ENCODE measurements at places on chromosomes 13 and 19.

- DNase-seq, result no peak
Measured at GRCh38 chr13:94947965-94948371, 235.6 kb upstream of the SOX21 start.

GRCh38 chr13:34347784-34348573, 530.0 kb downstream of the RFC3 start:
- no peak for DNase-seq

- DNase-seq, result no peak
Measured at GRCh38 chr13:51783428-51784094, 20.4 kb downstream of the DHRS12 start.

DNA sequence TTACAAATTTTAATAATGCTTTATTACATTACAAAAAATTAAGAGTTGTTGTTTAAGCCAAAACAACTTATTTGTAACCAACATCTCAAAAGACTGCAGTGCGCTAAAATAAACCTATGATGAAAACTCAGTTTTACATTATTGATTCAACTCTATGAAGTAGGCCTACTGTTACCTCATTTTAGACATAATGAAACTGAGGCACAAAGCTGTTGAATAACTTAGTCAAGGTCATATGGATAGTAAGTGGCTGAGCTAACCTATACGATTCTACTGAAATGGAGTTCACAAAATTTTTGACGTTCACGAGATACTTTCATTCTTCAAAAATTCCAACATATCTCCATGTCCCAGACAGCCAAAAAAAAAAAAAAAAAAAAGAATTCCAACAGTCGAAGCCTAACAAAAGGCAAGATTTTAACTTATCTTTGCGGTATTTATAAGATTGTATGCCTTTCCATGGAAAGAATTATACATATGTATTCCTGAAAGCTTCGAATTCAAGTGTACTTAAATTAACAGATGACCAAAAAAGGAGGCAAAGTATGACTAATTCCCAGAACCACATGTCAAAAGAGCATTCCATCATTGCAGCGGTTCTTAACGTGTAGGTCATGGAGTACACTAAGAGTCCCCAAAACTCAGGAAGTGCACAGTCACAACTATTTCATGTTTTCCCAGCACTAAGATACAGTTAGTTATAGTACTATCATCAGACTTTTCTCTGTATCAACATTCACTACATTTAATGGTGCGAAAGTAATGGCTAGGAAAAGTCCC, 69.4 kb downstream of the PSPC1 start:
- DNase-seq, result no peak

- peak; percentile 86 for DNase-seq
Measured at GRCh38 chr19:7533925-7534480, 1.5 kb upstream of the PNPLA6 start.

DNA sequence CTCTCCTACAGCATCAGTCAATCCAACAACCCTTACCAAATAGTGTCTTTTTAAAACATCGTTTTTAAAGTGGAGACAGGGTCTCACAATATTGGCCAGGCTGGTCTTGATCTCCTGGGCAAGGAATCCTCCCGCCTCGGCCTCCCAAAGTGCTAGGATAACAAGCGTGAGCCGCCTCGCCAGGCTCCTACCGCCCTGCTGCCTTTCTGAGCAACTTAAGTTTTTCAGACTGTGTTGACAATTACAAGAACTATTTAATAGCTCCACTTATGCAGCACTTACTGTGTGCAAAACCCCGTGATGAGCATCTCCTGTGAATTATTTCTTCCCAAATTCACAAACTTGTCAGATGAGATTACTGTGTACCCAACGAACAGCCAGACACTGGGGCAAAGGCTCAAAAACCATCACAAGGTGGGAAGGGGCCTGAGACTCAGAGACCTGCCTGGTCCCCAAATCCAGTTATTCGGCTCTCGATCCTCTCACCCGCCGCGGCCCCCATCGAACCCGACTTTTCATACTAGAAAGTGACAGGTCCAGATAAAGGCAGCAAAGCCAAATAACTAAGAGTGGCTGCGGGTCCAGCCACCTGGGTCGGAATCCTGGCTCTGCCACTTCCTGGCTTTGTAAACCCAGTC, 581 bp downstream of the RPL18 start:
- no peak for DNase-seq

DNA sequence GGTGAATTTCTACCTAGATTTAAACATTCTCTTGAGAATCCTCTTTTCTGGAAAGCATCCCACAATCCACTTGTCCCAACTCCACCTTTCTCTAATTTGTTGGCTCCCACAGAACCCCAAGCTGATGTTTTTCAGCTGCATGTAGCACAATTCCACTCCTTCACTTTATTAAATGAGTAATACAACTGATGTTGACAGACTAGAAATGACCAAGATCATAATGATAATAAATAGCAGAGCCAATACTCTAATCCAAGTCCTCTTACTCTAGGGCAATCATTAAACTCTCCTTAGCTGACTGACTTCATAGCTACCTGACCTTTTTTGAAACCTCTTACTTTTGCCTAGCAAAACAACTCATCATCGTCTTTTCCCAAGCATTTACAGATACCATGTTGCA, 27.9 kb upstream of the STARD13 start:
- DNase-seq, result no peak

GRCh38 chr13:39876258-39876657, 220.8 kb downstream of the COG6 start:
- DNase-seq, result no peak

DNA sequence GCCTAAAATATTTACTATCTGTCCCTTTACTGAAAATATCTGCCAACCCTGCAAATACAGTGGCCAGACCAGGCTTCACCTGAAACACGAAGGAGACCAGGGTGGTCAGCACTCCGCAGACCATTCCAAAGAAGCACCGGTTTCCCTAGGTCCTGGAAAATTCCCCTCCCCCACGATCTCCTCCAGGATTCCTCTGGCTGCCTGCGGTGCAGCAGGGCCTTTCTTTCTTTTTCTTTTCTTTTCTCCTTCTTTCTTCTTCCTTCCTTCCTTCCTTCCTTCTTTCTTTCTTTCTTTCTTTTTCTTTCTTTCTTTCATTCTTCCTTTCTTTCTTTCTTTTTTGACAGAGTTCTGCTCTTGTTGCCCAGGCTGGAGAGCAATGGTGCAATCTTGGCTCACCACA, 152.7 kb downstream of the USP12 start:
- DNase-seq, result no peak

GRCh38 chr13:99816321-99816720, 155.2 kb downstream of the ZIC5 start:
- DNase-seq, result no peak

DNA sequence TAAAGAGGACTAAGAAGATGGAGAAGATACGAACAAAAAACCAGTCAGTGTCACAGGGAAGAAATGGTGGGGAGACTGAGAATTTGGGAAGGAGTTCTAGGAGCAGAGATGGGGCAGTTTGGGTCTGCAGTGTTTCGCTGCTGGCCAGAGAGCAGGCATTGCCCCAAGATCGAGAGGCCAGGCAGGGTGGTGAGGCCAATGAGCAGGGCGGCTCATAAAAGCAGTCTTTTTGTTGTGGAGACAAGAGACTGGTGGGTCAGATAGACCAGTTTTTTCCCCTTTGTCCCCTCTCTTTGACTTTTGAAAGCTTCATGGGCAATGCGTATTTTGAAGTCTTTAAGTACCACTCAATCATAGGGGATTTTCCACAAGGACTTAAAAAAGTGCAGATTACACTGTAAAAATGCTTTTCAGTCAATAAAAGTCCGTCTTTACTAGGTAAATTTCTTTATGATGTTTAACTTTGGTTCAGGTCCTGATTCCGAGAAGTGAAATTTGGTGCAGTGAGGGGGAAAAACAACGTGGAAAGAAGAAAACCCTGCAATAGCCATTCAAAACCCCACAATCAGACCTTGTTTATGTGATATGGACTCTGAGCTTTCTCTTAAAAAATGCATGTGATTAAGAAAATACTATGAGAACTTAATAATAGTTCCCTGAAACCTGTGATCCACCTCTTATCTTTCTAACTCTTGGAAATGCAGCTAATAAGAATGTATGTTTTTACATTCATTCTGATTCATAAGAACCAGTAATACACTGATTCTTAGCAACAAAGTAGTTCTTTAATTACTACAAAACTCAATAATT, 338.9 kb downstream of the KLF5 start:
- no peak for DNase-seq

GRCh38 chr13:48568370-48569103, 35.7 kb upstream of the RCBTB2 start:
- no peak for DNase-seq

DNA sequence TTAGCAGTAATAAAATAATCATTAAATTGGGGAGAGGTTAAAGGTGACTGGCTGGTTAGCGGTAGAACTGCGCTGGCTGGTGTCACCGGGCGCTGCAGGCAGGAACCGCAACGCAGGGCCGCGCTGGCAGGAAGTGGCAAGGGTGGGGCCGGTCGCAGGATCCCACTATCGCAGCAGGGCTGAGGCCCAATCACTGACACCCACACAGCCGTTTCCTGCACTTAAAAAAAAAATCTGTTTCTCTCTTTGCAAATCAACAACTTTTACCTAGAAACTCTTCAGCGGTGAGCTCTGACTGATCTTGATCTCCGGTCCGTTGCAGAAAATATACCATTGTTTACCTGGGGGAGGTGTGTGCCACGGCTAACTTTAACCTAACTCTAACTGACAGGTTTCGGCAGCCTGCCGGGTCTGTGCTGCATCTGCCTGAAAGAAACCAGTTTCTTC, 46.9 kb downstream of the KLF2 start:
- DNase-seq, result no peak

DNA sequence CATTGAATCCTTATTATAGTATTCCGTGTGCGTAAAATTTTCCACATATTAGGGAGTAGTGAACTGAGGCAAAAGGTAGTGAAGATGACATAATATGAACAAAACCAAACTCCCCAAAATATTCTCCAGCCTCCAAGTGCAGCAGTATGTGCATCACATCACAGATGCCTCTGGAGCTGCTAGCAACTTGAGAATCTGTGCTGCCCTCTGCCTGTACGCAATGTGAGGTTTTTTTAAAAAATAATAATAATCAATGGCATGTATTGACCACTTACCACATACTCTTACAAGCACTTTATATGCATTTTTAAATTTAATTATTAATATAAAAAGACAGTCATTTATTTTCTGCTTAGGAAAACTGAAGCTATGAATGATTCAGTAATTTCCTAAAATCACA, 583.0 kb upstream of the SPRY2 start:
- DNase-seq, result no peak

DNA sequence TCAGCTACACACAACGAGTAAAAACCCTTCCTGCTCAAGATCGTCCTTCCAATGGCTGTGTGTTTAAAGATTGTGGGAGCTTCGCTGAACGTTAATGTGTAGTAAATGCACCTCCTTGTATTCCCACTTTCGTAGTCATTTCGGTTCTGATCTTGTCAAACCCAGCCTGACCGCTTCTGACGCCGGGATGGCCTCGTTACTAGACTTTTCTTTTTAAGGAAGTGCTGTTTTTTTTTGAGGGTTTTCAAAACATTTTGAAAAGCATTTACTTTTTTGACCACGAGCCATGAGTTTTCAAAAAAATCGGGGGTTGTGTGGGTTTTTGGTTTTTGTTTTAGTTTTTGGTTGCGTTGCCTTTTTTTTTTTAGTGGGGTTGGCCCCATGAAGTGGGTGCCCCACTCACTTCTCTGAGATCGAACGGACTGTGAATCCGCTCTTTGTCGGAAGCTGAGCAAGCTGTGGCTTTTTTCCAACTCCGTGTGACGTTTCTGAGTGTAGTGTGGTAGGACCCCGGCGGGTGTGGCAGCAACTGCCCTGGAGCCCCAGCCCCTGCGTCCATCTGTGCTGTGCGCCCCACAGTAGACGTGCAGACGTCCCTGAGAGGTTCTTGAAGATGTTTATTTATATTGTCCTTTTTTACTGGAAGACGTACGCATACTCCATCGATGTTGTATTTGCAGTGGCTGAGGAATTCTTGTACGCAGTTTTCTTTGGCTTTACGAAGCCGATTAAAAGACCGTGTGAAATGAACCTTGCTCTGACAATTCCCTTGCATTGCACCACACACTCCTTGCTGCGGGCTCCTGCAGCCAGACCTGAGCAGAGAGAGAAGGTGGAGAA, 2.7 kb upstream of the FAM174C start:
- DNase-seq, result peak; percentile 15

- DNase-seq, result no peak
Measured at GRCh38 chr19:16702123-16702522, 17.5 kb upstream of the NWD1 start.

DNA sequence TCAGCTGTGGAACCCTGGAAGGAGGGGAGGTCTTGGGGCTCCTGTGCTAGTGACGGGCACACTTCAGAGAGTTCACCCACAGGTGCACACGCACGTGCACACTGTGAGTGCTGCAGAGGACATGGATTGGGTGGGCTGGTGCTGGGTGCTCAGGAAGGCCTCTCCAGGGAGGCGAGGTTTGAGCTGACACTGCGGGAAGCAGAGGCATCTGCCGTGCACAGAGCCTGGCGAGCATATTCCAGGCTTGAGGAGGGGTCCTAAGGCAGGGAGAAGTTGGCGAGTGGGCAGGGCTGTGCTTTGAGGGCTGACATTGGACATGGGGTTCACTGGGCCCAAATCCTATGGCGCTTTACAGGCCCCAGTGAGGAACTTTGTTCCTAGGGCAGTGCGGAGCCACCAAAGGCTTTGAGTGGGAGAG, 25.6 kb downstream of the CCDC8 start:
- DNase-seq, result no peak
